Myocyte (in vitro differentiated cells): ENCODE measurements at places on chromosomes 2 and 18.

- DNase-seq = no peak
Measured at GRCh38 chr2:207341804-207342203, 176.1 kb upstream of the KLF7 start.

DNA sequence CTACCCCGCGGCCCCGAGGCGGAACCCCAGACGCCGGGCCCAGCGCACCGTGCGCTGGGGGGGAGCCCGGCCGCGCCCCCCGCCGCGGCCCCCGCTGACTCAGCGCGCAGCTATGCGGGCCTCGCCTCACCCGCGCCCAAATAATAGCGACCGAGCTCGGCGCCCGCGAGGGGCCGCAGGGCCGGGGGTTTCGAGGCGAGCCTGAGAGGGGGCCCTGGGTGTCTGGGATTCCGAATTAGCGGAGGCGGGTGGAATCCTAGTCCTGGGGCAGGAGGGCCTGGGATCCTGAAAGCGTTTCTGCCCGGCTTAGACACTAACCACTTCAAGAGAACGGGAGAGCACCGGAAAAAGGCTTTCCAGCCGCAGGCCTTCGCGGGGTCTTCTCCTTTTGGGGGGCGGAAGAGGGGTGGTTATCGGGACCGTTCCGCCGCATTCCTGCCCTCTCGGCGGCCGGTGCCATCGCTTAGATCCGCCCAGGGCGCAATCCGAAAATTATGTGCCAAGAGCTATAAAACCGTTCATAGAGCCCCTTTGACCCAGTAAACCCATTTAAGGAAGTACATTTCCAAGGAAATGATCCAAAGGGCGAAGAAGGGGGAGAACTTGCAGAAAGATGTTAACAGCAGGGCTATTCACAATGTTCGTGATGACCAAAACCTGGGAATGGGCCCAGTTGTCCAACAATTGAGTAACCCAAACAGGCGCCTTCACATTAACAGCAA lies 681 bp upstream of the ROCK2 start:
- peak; percentile 79 for DNase-seq

DNA sequence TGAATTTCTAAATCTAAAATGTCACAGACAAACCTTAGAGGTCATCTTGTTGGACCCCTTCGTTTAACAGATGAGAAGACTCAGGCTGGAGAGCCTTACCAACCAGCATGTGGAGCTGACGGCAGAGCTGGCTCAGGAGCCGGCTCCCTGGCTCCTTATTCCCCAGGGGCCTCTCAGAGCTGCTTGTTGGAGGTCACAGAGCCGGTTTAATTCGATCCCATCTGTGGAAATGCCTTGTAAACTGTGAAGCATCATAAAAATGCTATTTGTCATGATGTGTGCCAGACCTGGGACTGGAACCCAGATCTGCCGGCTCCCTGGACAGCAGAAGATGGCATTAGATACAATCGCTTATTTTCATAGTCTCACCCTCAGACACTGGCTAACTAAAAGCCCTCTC lies 8.2 kb upstream of the CIB4 start:
- no peak for DNase-seq

GRCh38 chr2:70873541-70873940 lies 37.9 kb upstream of the CD207 start:
- DNase-seq = no peak

DNA sequence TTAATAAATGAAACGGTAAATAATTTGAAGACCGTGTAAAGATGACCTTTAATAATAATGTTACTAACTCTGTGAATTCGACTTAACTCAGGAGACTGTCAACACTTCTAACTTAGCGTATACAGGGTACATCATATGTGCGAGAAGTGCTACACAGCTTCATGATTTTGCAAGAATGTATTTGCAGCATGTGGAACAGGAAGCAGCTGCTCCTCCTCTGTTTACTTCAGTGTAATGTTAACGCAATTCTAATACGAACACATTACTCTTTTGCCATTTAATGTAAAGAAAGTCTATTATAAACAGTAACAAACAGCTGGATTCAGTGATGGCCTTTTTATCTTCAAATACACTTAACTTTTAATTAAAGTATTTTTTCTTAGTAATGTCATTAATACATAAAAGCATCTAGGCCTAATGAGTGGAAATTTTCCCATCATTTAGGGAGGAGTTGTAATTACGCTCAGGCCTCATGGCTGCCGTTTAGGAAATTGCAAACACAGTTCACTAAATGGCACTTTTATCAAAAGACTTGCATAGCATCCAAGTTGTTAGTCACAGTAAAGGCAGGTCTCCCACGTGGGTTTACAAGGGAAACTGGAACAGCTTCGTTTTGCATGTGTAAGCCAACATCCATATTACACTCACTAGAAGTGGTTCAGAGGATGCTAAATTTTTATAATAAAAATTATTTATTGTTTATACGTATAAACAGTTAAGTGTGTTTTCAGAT lies 635.7 kb downstream of the FBXO15 start:
- DNase-seq = no peak

- DNase-seq = peak; percentile 9
Measured at GRCh38 chr2:137252934-137253333, 487.6 kb downstream of the THSD7B start.

DNA sequence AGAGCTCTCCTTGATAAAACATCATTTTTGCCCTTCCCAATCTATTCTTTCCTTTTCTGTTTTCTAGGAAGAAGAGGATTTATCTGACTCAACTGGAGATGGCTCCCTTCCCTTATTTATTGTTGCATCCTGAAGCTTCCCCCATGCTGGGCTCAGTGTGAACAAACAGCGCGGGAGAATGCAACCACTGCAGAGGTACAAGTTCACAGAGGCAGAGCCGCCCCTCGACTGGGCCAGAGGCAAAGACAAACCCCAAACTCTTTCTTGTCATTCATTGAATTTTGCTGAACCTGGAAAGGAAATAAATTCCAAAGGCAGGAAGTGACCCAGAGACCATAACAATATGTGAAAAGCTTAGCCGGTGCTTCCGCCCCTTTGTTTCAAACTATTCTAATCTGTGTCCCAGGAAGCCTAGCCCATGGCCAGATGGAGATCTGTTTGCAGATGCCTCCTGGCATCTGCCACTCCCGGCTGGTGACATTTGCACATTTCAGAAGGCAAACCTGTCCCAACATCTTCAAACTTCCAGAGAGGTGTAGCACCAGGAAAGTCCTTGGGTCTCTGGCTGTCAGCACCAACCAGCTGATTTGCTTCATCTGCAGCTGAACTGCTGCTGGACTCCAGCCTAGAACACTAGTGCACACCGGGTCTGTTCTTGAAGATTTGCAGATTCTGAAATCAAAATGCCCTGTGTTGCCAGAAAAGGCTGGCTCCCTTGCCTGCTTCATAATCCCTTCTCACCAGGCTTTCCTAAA lies 79.4 kb upstream of the MAP4K3 start:
- DNase-seq = peak; percentile 46

GRCh38 chr2:218785103-218785502 lies 3.2 kb downstream of the CYP27A1 start:
- no peak for DNase-seq

- DNase-seq = peak; percentile 48
Measured at GRCh38 chr2:85133751-85134254, 611 bp downstream of the TCF7L1 start.

- no peak for DNase-seq
Measured at GRCh38 chr18:39208190-39208589, 1642.6 kb upstream of the CELF4 start.

- no peak for DNase-seq
Measured at GRCh38 chr2:21288739-21289520, 165.2 kb downstream of the TDRD15 start.
